ENCODE measurements at places on chromosomes 16 and 17.

DNA sequence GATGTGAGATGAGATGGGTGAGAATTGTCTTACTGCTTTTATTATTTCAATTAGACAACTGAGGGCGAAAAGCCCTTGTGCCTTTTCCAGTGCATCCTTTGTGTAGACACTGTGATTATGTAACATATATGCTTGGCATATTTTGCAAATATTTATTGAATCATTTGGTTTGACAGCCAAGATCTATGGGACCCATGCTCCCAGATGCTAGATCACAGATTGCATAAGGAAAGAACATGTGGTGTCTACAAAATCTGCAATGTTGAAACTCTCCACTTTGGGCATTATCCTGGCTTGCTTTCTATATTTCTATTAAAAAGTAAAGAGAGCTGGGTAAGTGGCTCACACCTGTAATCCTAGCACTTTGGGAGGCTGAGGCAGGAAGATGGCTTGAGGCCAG, 4.8 kb upstream of the COG1 start:
- DNase-seq = no peak

GRCh38 chr16:78504401-78504851, 405.0 kb downstream of the WWOX start:
- no peak for DNase-seq

DNA sequence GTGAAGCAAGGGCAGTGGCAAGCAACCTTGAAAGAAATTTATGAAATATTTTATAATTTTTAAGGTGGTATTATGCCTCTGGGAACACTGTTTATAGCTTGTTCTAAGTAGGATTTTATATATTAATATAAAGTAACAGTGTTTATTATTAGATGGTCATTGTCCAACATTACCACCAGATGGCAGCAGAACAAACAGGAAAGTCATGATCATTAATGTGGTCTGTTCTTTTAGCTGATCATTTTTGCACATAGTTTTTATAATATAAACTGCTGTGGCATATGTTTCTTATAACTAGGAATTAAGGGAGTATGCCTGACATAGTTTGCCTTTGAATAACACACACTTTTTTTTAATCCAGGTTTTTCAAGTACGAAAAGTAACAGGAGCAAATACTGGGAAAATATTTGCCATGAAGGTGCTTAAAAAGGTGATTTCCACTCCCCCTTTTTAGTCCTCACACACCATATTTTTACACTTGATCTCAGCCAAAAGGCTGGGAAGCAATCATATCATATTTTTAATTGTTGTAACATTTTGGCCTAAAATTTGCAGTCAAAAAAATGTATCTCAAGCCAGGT, 21.4 kb downstream of the RPS6KB1 start:
- no peak for DNase-seq

DNA sequence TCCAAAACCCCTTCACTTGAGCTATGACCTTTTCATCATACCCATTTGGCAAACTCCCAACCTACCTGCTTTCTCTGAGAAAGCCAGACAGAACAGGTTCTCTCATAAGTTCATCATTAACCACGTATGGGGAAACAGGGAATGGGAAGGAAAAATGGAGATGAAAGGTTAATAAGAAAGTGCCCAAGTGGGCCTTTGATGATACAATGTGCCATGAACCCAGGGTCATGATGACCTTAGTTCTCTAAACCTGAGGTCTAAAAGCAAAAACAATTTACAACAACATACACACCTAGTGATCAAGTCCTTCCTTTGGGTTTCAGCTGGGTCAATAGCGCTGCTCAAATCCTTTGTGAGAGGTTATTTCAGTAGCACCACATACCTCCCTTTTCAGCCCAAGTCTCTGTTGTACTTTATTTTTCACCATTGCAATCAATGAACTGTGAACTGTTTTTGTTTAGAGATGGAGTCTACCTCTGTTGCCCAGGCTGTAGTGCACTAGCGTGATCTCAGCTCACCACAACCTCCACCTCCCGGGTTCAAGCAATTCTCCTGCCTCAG, 14.5 kb upstream of the RANGRF start:
- no peak for DNase-seq

DNA sequence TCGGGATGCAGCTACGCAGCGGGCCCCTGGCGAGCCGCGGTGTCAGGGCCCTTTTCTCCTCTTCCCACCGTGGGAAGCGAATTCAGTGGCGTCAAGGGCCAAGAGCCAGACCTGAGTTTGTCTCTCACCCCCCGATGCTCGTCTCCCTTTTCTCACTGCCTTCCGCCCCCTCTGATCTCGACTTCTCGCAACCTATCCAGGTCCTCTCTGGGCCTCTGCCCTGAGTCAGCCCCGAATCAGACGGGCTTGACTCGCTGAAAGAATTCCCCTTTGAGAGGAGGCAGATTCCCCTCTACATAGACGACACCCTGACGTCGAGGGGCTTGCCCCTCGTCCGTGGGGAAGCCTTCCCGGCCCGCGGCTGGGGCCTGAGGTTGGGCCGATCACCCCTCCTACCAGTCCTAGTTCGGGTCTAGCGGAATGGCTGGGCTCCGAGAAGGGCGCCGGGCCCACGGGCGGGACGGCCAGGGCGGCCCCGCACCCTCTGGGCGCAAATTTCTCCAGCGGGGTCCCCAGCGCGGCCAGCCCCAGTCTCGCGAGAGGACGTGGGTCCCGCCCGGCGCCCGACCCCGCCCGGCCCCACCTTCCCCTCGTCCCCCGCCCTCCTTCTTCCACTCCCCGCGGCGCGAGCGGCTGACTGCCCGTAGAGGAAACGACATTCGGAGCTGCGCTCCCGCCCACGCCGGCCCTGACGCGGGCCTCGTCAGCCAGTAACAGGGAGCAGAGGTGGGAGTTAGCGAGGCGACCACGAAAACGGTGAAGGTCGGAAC, at the start of gene GGNBP2:
GGNBP2 (plus strand) TSS at position 613 of the 770 bp plus-strand sequence. CDS start 806 bp downstream, outside the sequence.
- DNase-seq = peak; percentile 72

GRCh38 chr16:86157616-86158247, 258.8 kb downstream of the IRF8 start:
- DNase-seq = no peak

DNA sequence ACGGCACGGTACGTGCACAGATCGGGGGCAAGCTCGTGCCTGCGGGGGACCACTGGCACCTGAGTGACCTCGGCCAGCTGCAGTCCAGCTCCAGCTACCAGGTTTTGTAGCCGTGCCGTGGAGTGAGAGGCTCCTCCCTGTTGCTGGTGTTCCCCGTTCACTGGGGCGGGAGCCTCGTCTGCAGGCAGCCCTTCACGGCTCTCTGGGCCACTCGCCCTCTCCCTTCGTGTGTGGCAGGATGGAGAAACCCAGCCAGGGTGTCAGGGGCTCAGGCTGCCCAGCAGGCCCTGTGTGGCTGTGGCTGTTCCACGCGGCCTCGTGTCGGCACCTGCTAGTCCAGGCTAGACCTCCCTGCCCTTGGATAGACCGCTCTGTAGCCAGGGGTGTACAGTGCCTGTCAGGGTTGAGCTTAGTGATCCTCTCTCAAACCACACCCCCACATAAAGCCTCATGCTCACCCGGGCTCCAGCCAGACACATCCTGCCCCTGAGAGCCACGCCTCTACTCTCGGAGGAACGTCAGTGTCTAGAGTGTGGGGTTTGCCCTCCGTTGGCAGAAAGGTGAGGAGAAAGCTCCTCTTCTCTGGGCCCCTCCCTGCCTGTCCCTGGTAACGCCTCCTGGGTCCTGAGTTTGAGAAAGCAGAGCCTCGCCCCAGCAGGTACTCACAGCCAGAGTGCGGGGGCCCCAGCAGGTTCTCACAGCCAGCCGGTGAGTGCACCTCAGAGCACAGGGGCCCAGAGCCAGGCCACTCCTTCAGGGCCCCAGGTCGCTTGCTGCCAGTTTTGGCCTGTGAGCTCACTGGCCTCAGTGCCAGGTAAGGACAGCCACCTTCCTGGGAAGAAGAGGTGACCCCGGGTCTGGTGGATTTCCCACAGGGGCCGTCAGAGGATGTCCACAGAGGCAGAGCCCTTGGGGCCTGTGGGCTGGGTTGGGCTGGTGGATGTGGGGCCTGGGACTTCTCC, 27.7 kb downstream of the NME3 start:
- no peak for DNase-seq

DNA sequence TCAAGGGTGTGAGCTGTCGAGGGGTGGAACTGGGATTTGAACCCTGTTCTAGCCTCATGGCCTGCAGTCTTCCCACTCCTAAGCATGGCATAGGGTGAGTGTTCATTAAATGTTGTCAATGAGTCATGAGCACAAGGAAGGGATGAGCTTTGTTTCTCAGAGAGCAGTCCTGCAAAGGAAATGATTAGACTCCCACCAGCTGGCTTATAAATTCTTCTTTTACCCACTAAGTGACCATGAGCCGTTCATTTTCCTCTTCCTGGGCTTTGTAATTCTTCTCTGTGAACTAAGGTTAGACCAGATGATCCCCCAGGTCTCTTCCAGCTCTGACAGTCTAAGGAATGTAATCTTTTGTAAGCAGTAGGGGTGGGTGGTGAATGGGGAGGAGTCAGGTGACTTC, 47.9 kb upstream of the HNF1B start:
- no peak for DNase-seq

- no peak for DNase-seq
These were observed 26.6 kb downstream of the HASPIN start for GRCh38 chr17:3750296-3750695.

- DNase-seq = no peak
These were observed 42.4 kb upstream of the LHX1 start for GRCh38 chr17:36894925-36895324.

DNA sequence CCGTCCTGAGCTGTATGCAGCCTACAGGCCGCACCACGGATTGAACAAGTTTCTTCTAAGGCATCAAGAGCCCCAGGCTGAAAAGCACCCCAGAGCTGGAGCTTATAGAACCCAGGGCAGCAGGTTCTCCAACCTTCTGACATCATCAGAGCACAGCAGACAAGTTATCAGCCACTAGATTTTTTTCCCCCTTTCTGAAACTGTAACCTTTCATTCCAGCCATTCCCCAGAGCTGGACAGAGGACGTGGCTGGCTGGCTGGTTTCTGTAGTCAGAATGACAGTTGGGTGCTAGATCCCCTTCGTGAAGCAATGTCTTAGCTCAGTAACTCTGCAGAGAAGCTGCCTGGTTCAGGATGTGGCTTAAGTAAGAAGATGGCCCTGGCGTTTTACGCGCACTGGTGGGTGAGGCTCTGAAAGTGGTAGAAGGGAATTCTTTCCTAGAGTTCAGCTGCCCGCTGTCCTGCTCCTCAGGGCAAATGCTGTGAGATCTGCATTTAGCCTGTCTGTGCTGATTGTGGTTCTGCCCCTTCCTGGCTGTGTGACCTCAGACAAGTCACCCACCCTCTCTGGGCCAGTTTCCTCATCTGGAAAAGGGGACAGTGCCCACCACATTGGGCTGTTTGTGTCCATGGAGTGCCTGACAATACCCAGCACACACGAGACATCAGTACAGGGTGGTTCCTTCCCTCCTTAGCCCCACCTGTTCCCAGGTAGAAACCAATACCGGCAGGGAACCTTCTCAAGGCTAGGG, 9.1 kb downstream of the DEXI start:
- no peak for DNase-seq

DNA sequence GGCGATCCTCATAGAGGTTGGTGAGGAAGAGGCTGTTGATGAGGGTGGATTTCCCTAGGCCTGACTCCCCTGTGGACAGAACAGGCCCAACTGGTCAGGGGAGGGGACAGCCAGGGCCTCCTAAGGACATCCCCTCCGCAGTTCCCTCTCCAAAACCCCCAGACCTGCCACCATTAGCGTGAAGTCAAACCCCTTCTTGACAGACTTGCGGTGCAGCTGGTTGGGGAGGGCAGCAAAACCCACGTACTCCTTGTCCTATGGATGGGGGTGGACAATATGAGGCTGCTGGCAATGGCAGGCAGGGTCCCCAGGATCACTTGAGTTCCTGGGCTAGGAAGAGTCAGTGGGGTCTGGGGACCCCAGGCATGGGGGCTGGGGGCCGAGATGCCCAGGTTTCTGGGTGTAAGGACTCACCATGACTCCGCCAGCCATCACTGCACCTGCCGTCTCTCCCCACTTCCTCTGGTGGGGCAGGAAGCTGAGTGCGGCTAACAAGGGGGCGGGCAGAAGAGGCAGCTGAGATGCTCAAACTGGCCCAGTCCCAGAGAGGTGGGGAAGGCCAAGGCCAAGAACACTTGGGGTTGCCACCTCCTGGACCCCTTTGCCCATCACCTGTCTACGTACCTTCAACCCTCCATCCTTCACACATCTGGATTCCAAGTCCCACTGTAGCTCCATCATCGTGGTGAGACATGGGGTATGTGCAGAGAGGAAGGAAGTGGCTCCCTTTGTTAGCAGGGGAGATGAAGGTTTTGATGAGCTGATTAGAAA, at the start of gene SEPTIN1:
SEPTIN1 (minus strand) TSS at position 451 of the 771 bp plus-strand sequence; CDS start at position 432, 19 bp downstream.
- no peak for DNase-seq

- DNase-seq = no peak
These were observed 2.6 kb downstream of the COG4 start for GRCh38 chr16:70520612-70521297.

Measured in NCI-H1048 (cell line).